ENCODE measurements at places on chromosomes 2 and 18.

- no peak for DNase-seq
These were observed at the start of gene KCNF1 for GRCh38 chr2:10911291-10912075. KCNF1 (plus strand) TSS chr2:10911934; CDS start chr2:10912427, 493 bp downstream.

DNA sequence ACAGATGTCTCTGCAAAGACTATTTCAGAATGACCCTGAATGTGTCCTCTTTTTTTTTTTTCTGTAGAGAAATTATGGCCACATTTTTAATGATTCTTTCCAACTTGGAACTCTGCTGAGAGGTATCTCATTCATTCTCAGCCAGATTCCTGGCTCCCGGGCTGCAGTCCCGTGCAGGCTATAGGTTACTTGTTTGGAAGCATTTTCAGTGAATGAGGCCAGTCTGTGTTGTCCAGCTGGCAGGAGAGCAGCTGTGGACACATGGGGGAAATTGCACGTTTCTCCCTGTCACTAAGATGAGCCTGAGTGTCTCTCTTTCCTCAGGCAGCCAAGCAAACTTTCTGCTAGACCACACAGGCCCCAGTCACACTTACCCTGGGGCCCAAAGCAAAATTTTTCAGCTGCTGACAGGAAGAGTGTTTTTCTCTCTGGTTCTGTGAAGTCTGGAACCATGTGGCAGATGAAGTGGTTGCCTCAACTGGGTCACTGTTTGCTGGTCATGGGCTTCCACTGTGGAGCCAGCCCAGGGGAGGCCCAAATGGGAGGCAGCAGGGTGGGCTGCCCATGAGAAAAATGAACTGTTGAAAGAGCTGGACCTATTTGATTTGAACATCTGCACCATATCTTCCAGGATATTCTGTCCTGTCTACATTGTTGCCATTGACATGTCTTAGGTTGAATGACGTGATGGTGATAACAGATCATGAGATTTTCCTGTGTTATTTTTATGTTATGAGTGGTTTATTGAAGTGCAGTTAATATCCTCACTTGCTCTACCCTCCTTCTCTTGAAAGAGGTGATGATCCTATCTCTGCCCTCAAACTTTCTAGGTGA is 431.2 kb downstream of the LPIN1 start:
- DNase-seq = no peak

- DNase-seq = no peak
These were observed 25.8 kb downstream of the DNAJC27 start for GRCh38 chr2:24945907-24946306.

GRCh38 chr2:206526416-206526815 is 83.1 kb downstream of the ADAM23 start:
- DNase-seq = no peak

- DNase-seq = no peak
These were observed 261.4 kb downstream of the DYSF start for GRCh38 chr2:71714601-71715240.

- DNase-seq = no peak
These were observed 220.9 kb downstream of the HDAC4 start for GRCh38 chr2:239179851-239180371.

GRCh38 chr18:23523429-23524212 is 20.3 kb downstream of the RMC1 start:
- DNase-seq = no peak

- DNase-seq = no peak
These were observed 90.1 kb upstream of the SMAD2 start for GRCh38 chr18:48020337-48021250.

- peak; percentile 2 for DNase-seq
These were observed 256.7 kb downstream of the HDAC4 start for GRCh38 chr2:239143858-239144712.

DNA sequence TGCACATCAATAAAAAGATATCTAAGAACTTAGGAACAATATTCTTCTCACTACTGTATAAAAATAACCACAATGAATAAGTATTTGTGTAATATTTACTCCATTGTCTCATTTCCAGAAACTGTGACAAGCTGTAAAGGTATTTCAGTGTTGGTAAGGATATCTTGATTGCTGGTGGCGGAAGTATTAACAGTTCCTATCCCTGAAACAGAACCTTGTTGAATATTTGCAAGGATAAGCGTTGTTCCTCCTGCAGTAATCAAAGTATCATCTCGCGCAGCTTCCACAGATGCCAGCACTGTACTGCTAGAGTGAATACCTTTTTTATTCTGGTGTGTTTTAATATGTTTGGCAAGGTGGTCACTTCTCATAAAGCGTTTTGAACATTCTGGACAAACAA is 55.3 kb downstream of the SP3 start:
- DNase-seq = no peak

DNA sequence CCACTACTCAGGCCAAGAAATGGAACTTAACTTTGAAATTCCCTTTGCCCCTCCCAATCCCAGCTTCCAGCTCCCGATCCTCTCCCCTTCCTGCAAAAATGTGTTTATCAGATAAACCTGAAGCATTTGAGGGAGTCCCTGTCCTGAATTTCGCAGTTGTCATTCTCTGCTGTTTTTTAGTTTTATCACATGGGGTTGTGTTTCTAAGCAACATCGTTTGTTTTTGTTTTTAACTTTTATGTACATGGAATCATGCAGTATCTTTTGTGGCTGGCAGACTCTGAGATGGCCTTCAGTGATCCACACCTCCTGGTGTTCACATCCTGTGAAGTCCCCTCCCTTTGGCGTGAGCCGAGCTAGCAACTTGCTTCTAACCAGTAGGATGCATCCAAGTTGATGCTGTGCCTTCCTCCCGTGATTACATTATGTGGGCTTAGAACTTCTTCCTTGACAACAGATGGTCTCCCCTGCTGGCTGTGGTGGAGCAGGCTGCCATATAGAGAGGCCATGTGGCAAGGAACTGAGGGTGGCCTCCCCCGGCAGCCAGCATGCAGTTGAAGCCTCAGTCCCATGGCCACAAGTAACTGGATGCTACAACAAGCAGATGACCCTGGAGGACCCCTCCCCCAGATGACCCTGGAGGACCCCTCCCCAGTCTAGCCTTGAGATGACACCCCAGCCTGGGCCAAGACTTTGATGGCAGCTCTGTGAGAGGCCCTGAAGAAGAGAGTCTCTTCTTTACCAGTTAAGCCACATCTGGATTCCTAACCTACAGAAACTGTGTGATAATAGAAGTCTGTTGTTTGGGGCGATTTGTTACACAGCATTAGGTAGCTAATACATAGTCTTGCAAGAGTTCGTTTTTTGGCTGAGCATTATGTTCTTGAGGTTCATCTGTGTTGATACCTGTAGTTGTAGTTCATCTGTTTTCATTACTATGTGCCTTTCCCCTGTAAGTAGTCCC is 27.7 kb downstream of the SH3BP4 start:
- no peak for DNase-seq

- no peak for DNase-seq
These were observed 11.8 kb upstream of the CDC42EP3 start for GRCh38 chr2:37683241-37683640.

- DNase-seq = no peak
These were observed 11.5 kb upstream of the EIF2AK3 start for GRCh38 chr2:88638743-88639142.

- no peak for DNase-seq
These were observed 2.1 kb upstream of the SIX3 start for GRCh38 chr2:44939106-44940048.

- no peak for DNase-seq
These were observed 50.1 kb downstream of the SLC14A1 start for GRCh38 chr18:45774065-45774521.

- DNase-seq = peak; percentile 61
These were observed 126.2 kb upstream of the LGALSL start for GRCh38 chr2:64327510-64328414.

GRCh38 chr2:23042216-23042906 is 342.6 kb upstream of the KLHL29 start:
- DNase-seq = no peak

DNA sequence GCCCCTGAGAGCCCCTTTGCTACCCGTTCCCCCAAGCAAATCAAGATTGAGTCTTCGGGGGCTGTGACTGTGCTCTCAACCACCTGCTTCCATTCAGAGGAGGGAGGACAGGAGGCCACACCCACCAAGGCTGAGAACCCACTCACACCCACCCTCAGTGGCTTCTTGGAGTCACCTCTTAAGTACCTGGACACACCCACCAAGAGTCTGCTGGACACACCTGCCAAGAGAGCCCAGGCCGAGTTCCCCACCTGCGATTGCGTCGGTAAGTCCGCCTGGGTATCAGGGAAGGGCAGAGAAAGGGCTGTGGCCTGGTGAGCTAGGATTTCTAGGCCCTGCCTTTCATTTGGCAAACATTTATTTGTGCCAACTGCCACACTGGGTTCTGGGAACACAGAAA is 63.4 kb downstream of the TET3 start:
- no peak for DNase-seq

GRCh38 chr2:128530025-128530573 is 211.4 kb upstream of the HS6ST1 start:
- no peak for DNase-seq

DNA sequence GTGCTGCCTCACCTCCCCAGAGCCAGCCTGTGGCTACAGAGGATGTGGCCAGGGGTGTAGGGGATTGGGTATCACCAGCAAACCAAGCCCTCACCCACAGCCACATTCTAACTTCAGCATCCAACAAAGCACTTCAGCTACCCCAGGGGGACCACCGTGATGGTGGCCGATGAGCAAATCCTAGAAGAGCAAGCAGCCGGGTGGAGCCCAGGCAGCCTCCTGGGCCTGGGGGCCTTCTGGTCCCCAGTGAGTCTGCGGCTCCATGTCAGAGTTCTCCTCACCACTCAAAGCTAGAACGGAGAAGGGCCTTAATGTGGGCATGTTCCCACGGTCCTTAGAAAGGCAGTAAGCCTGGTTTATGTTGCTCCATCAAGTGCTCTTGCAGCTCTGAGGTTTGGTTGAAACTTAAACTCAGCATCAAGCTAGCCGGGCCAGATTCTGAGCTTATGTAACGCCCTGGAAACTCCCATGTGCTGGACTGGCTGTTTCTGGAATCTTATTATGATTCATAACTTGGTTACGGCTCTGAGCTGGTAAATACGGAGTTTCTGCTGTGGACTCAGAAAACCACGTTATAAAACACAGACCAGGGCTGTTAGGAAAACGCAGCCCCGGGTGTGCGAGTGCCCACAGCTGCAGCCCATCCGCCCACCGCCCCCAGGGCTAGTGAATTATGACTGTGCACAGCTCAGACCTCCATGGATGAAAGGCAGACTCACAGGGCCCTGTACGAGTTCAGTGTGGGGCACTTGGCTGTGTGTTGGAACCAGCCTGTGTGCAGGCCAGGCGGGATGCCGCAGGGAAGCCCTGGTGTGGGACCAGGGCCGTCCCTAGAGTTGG is 99.8 kb downstream of the SEPTIN10 start:
- DNase-seq = no peak

GRCh38 chr2:207847807-207848544 is 78.3 kb upstream of the FZD5 start:
- DNase-seq = no peak

- no peak for DNase-seq
These were observed 56.5 kb upstream of the PXDN start for GRCh38 chr2:1800716-1801388.

GRCh38 chr2:105870858-105871257 is 126.1 kb downstream of the NCK2 start:
- DNase-seq = no peak

GRCh38 chr18:961644-962355 is 57.1 kb downstream of the ADCYAP1 start:
- DNase-seq = peak; percentile 33

- no peak for DNase-seq
These were observed 11.2 kb upstream of the SP5 start for GRCh38 chr2:170703776-170704476.

- no peak for DNase-seq
These were observed 96.2 kb upstream of the SNTG2 start for GRCh38 chr2:854460-854859.

- no peak for DNase-seq
These were observed 4.3 kb upstream of the SPATS2L start for GRCh38 chr2:200301953-200302858.

GRCh38 chr2:101520246-101520645 is 45.3 kb upstream of the RFX8 start:
- DNase-seq = no peak

GRCh38 chr2:3644246-3644525 is 13.8 kb upstream of the ALLC start:
- no peak for DNase-seq

DNA sequence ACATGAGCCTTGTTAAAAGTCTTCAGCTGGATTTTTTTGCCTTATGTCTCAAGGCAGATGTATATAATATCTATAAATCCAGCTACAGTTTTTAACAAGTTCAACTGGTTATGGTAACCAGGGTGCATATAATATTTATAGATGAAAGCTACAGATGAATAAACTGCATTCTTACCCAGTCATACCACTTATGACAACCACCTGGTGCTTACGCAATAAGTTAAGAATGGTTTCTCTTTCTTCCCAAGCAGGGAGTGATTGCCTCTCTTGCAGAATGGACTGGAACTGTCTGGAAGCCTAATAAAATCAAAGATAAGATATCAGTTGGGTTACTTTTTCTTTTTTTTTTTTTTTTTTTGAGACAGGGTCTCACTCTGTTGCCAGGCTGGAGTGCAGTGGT is 19.6 kb downstream of the DHX57 start:
- no peak for DNase-seq

DNA sequence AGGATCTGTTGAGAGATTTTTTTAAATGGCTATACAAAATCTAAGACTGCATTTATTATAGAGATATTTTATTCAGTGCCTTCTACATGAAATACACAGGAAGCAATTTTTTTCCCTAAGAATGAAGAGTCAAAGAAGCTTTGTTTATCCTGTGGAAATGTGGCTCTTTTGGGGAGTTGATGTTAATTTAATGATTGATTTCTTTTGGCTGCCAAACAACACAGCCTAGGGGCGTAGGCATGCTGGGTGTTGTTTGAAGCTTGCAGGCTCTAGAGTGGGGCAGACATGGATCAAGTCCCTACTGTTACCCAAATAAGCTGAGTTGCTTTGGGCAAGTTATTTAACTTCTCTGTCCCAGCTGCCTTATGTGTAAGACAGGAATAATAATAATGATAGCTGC is 21.1 kb upstream of the PLEK start:
- DNase-seq = no peak

GRCh38 chr2:83953697-83954096 is 505.4 kb downstream of the SUCLG1 start:
- no peak for DNase-seq

DNA sequence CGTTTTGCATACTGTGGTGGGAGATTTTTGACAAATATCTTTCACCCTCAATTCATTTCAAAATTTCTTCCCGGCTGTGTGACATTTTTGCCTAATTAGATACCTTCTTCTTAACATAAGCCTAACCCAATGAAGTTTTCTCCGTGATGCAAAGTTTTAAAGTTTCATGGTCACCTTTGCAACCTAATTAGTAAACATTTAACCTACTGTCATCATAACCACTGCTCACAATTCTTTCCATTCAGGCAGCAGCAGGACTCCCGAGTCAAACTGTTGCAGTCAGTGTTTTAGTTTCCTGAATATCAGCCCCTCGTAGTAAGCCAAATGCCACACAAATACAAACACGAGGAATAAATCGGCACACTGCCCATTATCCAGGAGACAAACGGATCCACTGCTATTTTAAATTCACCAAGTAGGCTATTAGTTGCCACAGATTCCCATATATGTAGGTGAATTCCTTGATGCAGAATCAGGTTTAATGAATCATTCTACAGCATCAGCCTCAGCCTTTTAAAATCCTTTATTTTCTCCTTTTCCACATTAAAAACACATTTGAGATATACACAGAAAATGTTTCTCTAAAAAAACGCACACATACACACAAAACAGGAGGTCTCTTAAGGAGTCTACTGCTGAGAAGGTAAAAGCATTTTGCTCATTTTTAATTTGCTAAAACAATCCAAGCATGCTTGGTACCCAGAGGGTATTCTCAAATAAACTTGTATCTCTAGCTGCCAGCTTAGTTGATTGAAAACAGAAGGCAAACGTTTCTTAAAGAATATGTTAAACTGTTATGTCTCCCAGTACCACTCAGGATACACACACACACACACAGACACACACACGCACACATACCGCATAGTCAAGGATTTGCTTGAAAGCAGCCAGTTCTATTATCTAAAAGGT is 106.5 kb upstream of the KCTD1 start:
- no peak for DNase-seq
